IPS-NIHi11 (cell line): ENCODE measurements at places on chromosomes 2 and 18.

DNA sequence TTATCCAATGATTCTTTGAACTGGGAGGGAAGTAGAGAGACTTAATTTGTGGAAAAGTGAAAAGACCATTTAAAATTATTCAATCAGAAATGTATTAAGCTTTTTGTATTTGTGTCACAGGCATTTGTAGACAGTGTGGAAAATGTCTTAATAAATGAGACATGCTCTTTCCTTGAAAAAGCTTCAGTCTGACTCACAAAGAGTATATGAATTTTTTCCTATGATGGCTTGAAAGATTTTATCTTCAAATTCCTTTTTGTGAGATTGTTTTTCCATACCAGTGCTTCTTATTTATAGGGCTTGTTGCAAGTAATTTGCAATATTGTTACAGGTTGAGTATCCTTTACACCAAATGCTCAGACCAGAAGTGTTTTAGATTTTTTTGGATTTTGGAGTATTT, 39.5 kb downstream of the STON1 start:
- no peak for DNase-seq

DNA sequence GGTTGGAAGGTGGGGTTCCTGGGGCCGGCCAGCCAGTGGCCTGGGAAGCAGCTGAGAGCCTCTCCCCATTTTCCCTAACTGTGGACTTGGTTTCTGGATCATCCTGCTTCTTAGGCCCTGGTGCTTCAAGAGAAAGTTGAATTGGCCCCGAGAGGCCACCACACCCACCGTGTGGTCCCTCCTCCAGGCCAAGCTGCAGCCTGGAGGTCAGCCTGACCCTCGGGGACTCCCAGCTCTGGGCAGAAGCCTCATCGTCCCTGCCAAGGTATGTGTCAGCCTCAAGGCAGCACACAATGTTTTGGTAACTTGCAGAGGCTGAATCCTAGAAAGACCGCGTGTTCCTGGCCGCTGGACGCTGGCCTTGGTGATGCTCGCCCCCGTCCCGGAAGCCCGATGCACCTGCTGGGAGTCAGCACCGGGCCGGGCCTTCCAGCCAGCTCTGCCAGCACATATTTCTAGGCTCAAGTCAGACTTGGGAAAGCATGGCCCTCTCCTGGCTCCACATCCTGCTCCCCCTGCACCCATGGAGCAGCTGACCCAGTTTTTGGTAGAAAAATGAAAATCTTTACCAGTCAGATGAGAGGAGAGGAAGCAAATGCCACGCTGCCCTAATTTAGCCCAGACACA, 72.6 kb downstream of the ACTR2 start:
- DNase-seq, result peak; percentile 35

DNA sequence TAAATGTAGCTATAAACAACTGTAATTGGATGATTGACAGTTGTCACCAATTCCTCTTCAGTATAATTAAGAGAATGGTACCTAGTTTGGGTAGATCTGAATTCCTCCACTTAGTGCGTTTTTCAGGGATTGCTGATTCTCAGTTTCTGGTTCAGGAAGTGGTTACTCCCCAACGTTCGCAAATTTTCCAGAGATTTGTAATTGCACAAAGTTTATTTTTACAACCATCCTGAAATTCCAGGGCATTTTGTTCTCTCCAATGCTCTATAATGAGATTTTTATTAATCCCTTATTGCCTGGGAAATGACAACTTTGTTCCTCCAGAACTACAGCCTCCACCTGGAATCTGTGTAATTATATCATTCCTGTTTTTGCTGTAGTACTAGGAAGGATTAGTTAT, 710.6 kb upstream of the ZEB2 start:
- DNase-seq, result no peak

- DNase-seq, result peak; percentile 54
These were observed 1.8 kb downstream of the ZCCHC2 start for GRCh38 chr18:62524440-62525200.

DNA sequence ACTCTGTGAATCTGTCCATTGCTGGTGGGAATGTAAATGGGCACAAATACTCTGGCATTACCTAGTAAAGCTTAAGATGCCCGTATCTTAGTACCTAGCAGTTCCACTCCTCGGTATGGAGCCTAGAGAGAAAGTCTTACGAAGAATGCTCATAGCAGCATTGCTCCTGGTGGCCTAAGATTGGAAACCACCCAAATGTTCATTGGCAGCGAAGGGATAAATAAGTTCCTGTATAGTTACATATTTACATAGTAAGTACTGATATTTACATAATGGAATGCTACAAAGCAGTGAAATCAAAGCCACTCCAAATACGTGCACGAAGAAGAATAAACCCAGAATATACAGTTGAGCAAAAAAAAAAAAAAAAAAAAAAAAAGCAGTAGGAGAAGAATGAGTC, 46.7 kb upstream of the PDIA6 start:
- no peak for DNase-seq

DNA sequence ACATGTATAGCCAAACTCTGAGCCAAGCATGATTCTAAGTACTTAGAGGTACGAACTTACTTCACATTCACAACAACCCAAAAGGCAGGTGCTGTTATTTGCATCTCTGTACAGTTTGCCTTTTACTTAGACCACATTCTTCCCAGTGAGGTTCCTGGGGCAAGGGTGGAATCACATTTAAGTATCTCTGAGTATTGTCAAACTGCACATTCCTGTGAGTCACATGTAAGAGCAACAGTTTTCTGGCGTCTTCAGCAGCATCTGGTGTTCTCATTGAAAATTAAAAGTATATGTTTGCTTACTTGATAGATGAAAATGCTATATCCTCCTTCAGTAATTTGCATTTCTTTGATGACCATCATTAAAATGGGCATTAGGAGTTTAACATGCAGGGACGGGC, 119.1 kb downstream of the UXS1 start:
- no peak for DNase-seq

DNA sequence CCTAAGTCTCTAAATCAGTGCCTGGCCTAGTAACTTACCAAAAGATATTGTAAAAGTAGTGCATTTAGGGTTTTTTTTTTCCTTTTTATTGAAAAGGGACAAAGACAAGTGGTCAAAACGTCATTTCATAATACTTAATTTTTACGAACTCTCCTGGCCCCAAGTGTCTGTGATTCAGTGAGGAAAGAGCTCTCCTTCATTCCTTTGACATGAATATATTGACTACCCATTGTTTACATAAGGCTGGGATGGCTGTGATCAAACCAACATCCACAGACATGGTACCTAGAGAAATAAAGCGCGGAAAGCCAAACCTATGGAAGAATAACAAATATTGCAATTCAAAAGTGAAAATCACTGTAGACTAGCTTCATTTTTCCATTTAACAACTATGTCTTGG, 198.4 kb downstream of the BABAM2 start:
- no peak for DNase-seq

GRCh38 chr2:215775106-215775505, 238.2 kb downstream of the MREG start:
- DNase-seq, result no peak

- no peak for DNase-seq
These were observed 83.9 kb downstream of the CBLN2 start for GRCh38 chr18:72460210-72460680.

DNA sequence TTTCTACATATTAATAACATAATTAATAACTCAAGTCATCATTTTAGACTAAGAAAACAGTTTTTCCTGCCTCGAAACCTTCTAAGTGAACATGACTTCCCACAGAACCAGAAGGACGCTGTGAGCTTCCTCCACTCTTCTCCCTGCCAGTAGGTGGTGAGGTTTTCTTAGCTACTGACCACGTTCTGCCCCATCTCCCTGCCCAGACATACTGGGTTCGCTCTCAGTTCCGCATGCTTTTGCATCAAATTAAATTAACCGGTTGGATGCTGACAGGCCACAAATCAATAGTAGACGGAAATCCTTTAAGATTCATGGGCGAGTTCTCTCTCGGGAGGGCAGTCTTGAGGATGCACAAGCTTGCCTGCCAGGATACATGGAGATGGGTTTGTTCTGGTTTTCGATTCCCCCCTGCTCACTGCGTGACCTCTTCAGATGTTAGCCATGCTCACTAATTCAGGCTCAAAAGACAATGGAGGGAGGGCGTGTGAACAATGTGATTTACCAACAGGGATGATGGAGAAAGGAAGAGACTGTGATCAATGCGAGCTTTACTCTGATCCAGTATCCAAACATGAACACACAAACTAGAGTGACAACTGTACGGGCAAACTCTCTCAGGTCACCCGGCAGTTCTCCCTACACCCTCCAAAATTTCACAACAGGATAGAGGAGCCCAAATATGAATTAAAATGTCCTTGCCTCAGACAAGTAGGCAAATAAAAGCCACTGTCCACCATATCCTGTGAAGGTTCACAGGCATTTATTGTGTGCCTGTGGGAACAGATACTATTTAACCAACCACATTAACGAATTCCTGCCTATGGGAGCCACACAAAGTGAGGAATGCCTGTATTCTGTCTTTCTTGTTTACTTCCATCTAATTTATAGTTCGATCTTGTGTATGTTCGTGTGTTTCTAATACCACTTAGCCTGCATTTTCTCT, 375.7 kb downstream of the EIPR1 start:
- no peak for DNase-seq

- DNase-seq, result peak; percentile 33
These were observed 7.6 kb upstream of the METTL21A start for GRCh38 chr2:207632575-207633493.

DNA sequence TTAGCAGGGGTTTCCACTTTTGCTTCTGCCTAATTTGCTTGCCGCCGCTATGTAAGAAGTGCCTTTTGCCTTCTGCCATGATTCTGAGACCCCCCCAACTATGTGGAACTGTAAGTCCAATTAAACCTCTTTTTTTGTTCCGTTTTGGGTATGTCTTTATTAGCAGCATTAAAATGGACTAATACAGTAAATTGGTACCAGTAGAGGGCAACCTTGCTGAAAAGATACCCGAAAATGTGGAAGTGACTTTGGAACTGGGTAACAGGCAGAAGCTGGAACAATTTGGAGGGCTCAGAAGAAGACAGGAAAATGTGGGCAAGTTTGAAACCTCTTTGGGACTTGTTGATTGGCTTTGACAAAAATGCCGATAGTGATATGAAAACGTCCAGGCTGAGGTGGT, 216.1 kb upstream of the FSIP2 start:
- DNase-seq, result no peak

DNA sequence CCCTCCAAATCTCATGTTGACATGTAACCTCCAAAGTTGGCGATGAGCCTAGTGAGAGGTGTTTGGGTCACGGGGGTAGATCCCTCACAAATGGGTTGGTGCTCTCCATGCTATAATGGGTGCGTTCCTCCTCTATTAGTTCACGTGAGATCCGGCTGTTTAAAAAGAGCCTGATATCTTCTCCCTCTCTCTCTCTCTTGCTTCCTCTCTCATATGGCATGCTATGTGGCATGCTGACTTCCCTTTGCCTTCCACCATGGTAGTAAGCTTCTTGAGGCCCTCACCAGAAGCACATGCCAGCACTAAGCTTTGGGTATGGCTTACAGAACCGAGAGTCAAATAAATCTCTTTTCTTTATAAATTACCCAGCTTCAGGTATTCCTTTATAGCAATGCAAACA, 39.2 kb downstream of the C2orf76 start:
- DNase-seq, result no peak

DNA sequence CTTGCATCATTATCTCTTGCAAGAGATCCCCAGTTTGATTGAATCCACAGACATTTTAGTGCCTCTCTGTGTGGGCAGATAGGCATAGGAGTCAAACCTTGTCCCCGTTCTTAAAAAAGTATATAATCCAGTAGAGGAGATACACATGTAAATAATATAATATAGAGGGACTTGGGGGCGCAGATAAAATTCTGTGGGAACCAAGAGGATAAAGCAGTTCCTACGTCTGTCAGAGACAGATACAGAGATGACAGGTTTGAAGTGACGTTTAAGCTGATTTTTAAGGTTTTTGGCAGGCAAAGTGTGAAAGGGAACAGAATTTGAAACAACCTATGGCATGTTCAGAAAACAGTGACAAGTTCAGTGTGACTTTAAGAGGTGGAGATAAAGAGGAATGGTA, 63.1 kb downstream of the CAB39 start:
- no peak for DNase-seq

- DNase-seq, result no peak
These were observed 4.7 kb upstream of the KCNE4 start for GRCh38 chr2:223047260-223047761.

DNA sequence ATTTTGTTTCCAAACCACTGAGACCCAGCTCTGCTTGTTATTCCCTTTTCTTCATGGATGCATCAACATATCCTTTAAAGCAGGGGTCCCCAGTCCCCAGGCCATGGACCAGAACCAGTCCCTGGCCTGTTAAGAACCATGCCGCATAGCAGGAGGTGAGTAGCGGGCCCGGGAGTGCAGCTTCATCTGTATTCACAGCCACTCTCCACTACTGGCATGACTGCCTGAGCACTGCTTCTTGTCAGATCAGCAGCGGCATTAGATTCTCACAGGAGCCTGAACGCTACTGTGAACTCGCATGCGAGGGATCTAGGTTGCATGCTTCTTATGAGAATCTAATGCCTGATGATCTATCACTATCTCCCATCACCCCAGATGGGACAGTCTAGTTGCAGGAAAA, 1.6 kb upstream of the POLI start:
- no peak for DNase-seq

- DNase-seq, result no peak
These were observed 68.6 kb upstream of the YWHAQ start for GRCh38 chr2:9699139-9700108.

- DNase-seq, result no peak
These were observed 40.4 kb downstream of the PIEZO2 start for GRCh38 chr18:11108947-11109346.

DNA sequence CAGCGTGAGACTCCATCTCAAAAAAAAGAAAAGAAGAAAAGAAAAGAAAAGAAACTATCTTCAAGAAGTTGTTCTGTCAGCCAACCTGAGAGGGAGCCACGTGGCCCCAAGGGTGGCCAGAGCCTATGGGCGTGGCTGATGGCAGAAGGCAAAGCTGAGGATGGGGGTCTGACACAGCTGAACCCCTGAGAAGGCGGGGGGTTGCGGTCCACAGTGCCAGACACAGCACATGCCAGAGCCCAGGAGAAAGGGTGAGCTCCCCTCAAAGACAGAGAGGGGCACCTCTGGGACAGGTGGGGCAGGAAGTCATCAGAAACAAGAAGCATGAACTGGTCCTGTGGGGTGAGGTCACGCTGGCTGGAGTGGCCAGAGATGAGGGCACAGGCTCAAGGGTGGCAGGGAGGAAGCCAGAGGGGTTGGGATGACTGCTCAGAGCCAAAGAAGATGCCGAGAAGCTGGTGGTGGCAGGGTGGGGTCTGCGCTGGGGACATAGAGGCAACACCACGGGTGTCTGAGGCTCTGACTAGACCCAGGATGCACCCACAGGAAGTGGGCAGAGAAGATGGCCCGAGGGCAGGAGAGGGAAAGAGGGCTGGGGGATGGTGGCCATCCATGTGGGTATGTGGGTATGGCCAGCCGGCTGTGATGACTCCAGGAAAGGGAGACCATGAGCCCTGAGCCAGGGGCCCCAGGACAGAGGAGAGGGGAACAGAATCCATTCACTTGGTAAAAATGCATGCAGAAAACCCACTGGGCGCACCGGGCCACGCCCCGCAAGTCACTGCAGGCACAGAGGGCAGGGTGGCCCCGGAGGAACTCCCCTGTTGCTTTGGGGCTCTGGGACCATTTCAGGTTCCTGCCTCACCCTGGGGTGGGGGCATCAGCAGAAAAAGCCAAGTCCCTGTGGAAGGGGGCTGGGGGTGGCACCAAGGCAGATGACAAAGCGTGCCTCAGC, 8.4 kb downstream of the KIF1A start:
- DNase-seq, result no peak
